T-helper 2 cell treated with Interferon-gamma antibody and Interleukin-4, amounts not matched to agents 100 ng/mL and 5 ng/mL, for 36 hours (primary cell): ENCODE measurements at places on chromosomes 2 and 18. TPM values are rescaled to one million over a fixed set of nuclear protein-coding genes. Genes with fewer than 3 reads are reported as not detected.

The TTN gene
- 12.4 and 13.9 TPM in 2 replicates for total RNA-seq

The FOXD4L1 gene
- total RNA-seq: 0.34 and 0.50 TPM in 2 replicates

The OSBPL1A gene
- total RNA-seq: 0.68 and 1.5 TPM in 2 replicates

The DCDC2C gene
- not detected in 2 replicates for total RNA-seq

The KCNF1 gene
- total RNA-seq: not detected in 2 replicates

The C2orf68 gene
- 40.5 and 41.4 TPM in 2 replicates for total RNA-seq

The GALR1 gene
- not detected in 2 replicates for total RNA-seq

The KCNJ3 gene
- not detected in 2 replicates for total RNA-seq

The ZNF396 gene
- total RNA-seq: 0.45 and 0.52 TPM in 2 replicates

The PER2 gene
- total RNA-seq: 17.6 and 19.4 TPM in 2 replicates
